Effector memory CD8-positive, alpha-beta T cell (primary cell): ENCODE measurements at places on chromosomes 12 and 14.

DNA sequence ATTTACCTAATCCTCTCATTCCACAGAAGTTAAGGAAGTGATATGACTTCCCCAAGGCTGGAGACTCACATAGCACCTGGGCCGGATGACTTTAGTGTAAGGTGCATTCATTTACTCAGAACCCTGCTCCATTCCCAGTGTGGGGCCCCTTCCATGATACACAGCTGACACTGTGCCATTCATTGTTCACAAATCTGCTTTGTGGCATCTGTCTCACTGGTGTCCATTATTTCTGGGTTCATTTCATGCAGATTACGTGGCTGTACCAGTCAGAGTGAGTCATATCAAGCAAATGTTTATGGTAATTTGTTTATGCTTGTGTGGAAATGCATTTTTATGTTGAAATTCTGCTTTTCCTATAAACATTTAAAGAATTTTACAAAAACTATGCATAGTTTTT lies 5.2 kb downstream of the ANO4 start:
- no peak for DNase-seq
- no peaks in the 10 kb centered on the region for H3K27me3 ChIP-seq
- no peak overlapping the region for H3K27ac ChIP-seq
- no peak overlapping the region for H3K4me3 ChIP-seq
- H3K4me1 ChIP-seq, result no peaks in the 10 kb centered on the region

DNA sequence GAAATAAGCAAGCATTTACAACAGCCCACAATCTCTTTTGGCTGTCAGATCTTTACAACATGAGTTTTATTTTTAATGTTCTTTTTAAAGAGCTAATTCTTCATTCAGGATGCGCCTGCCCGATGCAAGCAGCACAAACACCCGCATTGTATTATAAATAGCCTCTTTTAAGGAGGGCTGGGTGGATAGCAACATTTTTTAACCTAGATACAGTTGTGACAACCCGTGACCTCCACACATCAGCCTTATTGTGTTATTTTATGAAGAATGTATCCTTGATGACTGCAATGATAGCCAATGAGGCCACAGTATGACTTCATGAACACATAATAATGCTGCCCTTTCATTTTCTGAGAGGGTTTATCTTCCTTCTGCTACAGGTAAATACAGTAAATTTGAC lies 173.7 kb downstream of the FOXN3 start:
- peaks cover 5% of the 10 kb centered on the region for H3K36me3 ChIP-seq
- H3K27me3 ChIP-seq, result no peaks in the 10 kb centered on the region
- peak overlapping the region; percentile 30 for H3K27ac ChIP-seq
- no peak for DNase-seq
- no peak overlapping the region for H3K4me3 ChIP-seq

DNA sequence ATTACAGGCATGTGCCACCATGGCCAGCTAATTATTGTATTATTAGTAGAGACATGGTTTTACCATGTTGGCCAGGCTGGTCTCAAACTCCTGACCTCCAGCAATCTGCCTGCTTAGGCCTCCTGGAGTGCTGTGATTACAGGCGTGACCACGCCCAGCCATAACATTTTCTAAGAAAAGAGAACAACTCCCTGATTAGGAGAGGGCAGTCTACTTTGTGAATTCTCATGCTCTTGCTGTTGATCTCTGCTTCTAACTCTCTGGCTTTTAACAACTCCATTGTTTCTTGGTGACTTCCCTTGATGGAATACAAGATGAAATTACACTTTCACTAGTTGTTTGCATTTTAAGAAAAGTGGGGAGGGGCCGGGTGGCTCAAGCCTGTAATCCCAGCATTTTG lies 33.6 kb downstream of the SSH1 start:
- H3K27me3 ChIP-seq, result no peaks in the 10 kb centered on the region
- peak overlapping the region; percentile 60 for H3K27ac ChIP-seq
- DNase-seq, result no peak
- H3K4me1 ChIP-seq, result peaks cover 26% of the 10 kb centered on the region
- peaks cover 22% of the 10 kb centered on the region for H3K36me3 ChIP-seq

- no peak for DNase-seq
- no peaks in the 10 kb centered on the region for H3K4me1 ChIP-seq
- no peak overlapping the region for H3K27ac ChIP-seq
- H3K4me3 ChIP-seq, result no peak overlapping the region
These were observed 62.6 kb downstream of the PDZRN4 start for GRCh38 chr12:41250748-41251147.

DNA sequence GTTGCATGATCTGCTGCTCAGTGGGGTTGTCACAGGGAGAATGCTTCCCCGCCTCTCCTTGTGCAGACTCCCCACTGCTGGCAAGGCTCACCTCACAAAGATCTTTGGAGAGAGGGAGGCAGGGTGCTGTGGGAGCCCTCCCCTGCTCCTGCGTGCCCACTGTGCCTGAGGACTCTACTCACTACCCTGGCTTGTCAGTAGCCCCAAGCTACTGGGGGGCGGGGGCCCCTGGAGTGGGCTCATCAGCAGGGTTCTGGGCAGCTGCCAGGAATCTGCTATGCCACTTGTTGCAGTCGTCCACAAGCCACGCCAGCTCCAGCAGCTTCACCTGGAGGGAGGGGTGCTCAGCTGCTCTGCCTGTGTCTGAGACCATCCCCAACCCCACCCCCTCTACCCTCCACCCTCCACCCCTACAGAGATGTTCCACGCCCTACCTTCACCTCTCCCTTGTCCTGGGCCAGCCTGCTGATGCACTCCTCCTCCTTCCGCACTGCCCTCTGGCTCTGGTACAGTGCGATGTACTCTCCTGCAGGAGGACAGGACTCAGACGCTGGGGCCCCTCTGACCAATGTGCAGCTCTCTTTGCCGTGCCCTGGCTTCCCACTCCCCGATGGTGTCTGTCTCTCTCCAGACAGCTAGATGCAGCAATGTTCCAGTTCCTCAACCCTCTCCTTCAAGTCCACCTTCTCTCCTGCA lies 14.2 kb upstream of the BLTP3B start:
- peaks cover 4% of the 10 kb centered on the region for H3K4me1 ChIP-seq
- peak overlapping the region; percentile 27 for H3K27ac ChIP-seq
- H3K4me3 ChIP-seq, result no peak overlapping the region

DNA sequence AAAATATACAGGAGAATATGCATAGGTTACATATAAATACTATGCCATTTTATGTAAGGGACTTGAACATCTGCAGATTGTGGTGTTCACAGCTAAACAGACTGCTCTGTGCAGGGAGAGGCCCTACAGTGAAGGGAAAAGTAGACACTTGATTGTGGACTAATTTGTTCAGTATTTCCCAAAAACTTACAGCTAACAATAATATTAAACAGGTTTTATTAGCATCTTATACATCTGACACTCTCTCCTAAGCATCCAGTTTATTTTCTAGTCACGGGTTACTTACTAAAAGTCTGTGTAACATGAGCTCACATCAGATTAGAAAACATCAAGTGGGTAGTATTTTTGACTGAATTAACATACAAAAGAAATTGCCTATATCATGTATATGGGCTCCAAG lies 53.3 kb upstream of the OR5AU1 start:
- no peaks in the 10 kb centered on the region for H3K27me3 ChIP-seq
- no peak overlapping the region for H3K4me3 ChIP-seq

DNA sequence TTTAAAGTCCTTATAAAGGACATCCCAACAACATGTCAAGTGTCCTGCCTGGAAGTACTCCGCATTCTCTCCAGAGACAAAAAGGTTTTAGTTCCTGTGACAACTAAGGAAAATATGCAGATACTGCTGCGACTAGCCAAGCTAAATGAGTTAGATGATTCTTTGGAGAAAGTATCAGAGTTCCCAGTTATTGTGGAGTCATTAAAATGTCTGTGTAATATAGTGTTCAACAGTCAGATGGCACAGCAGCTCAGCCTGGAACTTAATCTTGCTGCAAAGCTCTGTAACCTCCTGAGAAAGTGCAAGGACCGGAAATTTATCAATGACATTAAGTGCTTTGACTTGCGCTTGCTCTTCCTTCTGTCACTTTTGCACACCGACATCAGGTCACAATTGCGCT lies 40.2 kb downstream of the RIC8B start:
- H3K36me3 ChIP-seq, result no peaks in the 10 kb centered on the region
- no peak overlapping the region for H3K4me3 ChIP-seq
- H3K4me1 ChIP-seq, result peaks cover 2% of the 10 kb centered on the region
- H3K27me3 ChIP-seq, result no peaks in the 10 kb centered on the region

DNA sequence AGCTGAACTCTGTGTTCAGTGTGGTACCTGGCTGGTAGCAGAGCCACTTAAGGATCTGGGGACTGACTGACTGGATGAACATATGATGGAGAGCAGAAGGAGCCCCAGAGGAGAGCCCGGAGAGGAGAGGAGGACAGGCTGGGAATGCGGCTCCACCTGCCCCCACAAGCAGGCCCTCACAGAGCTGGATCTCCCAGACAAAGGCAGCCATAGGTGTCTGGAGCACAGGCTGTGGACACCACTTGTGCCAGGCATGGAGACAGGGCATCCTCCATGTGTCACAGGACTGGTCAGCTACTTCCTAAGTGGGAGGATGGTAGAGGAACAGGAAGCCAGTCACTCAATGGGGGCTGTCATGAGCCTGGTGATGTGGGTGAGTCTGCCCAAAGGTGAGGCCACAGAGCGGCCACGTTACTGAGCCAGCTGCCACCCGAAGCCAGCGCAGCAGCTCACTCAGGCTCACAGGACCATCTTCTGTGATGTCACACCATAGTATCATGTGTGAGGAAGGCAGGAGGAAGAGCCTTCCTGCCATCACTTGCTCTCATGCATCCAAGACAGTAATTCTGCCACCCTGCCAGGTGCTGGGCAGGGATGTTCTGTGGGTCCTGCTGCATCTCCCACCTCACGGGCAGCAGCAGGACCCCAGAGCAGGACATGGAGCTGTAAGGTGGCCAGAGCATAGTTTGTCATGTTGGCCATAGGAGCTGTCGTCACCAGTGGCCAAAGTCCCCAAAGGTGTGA lies 72.1 kb downstream of the PRIMA1 start:
- no peaks in the 10 kb centered on the region for H3K36me3 ChIP-seq
- H3K27me3 ChIP-seq, result peaks cover 28% of the 10 kb centered on the region
- DNase-seq, result no peak
- no peak overlapping the region for H3K4me3 ChIP-seq
- no peaks in the 10 kb centered on the region for H3K4me1 ChIP-seq
- H3K27ac ChIP-seq, result no peak overlapping the region

- peak overlapping the region; percentile 98 for H3K27ac ChIP-seq
- no peak for DNase-seq
- peaks cover 51% of the 10 kb centered on the region for H3K4me1 ChIP-seq
These were observed 17.2 kb downstream of the TTC9 start for GRCh38 chr14:70658899-70659298.

- no peak for DNase-seq
- no peak overlapping the region for H3K27ac ChIP-seq
- no peaks in the 10 kb centered on the region for H3K36me3 ChIP-seq
- no peaks in the 10 kb centered on the region for H3K4me1 ChIP-seq
- peaks cover 71% of the 10 kb centered on the region for H3K27me3 ChIP-seq
These were observed 208.7 kb downstream of the RBM19 start for GRCh38 chr12:113757221-113758002.

GRCh38 chr12:79055926-79056674 lies 191.5 kb downstream of the SYT1 start:
- no peaks in the 10 kb centered on the region for H3K27me3 ChIP-seq
- DNase-seq, result no peak
- H3K4me3 ChIP-seq, result no peak overlapping the region
- no peaks in the 10 kb centered on the region for H3K36me3 ChIP-seq
- H3K4me1 ChIP-seq, result no peaks in the 10 kb centered on the region
